Activated naive CD8-positive, alpha-beta T cell treated with anti-CD3 and anti-CD28 coated beads, Interleukin-2, amount 50 U/mL, for 16 hours (primary cell): ENCODE measurements at places on chromosomes 16 and 17.
A peak's percentile ranks its signal among the peaks of the same experiment; 100 is the strongest.

DNA sequence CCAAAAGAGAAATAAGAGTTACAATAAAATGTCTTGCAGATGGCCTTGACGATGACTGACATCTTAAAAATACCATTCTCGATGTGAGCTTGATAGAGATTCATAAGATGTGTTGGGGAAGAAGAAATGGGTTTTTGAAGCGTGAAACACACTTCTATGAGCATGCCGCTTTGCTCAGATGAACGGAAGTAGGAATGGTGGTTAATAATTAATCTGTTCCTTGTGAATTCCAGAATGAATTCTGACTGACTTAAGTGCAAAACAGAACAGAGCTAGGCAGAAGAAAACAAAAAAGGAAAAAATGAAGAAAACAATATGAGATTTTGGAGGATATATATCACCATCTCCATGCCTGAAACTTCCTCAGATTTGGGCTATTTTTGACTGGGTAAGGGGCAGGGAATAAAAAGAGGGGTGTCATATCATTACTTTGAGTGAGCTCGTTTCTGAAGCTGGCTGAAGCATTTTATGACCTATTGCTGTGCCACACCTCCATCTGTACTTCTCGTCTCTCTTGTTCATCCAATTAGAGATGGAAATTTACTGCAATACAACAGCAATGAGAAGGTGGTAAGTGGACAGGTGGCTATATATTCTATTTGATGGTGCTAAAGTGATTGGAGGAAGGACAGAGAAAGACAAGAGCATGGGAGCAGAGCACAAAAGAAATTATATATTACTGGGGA, 1152.0 kb upstream of the CDH8 start:
- DNase-seq: no peak

DNA sequence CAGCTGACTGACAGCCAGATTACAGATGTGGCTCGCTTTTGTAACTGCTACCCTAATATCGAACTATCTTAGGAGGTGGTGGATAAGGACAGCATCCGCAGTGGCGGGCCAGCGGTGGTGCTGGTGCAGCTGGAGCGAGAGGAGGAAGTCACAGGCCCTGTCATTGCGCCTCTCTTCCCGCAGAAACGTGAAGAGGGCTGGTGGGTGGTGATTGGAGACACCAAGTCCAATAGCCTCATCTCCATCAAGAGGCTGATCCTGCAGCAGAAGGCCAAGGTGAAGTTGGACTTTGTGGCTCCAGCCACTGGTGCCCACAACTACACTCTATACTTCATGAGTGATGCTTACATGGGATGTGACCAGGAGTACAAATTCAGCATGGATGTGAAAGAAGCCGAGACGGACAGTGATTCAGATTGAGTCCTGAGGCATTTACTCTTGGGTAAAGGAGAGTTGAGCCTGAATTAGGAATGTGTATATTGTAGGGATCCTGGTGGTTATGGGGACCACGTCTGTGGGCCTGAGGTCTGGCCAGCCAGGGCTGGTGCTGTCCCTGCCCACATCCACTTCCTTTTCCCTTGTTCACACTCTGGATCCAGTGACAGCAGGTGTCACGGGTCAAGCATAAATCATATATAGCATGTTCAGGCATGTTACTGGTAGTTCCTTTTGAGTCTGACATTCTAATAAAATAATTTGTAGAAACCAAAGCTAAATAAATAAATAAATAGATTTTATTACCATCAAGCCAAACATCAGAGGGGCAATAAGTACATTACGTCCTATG, 89.0 kb upstream of the SMURF2 start:
- no peak for DNase-seq

- DNase-seq: peak; percentile 4
These were observed 65.2 kb downstream of the ARSG start for GRCh38 chr17:68356520-68356919.

DNA sequence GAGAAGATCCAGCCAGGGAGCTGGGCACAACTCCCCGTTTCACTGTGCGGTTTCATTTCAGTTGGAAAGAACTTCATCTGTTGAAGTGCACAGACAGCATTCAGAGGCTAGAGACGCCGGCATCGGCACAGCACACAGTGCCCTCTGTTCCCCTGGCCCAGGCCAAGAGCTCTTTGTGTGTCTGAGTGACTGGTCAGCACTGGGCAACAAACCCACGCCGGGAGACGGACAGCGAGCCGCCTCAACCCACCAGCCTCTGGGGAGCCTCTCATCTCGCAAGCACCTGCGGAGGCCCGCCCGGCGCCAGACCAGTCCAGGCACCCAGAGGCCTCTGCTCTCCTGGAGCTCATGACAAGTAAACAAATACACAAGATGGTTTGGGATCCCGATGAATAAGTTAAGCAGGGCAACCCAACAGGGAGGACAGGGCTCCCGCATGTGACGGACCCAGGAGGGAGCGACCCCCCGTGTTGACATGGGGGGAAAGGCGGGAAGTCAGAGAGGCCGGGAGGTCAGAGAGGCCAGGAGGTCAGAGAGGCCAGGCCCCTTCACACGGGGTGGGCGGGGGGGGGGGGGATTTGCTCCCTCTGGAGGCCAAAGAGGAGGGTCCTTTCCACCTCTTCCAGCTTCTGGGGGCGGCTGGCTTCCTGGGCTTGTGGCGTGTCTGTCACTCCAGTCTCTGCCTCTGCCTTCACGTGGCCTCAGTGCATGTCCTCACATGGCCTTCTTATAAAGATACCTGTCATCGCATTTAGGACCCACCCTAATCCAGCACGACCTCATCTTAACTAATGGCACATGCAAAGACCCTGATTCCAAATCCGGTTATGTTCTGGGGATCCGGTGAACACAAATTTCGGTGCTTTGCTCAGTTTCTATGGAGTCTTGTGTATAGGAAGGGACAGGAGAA, 25.8 kb upstream of the KLHDC4 start:
- DNase-seq: no peak

DNA sequence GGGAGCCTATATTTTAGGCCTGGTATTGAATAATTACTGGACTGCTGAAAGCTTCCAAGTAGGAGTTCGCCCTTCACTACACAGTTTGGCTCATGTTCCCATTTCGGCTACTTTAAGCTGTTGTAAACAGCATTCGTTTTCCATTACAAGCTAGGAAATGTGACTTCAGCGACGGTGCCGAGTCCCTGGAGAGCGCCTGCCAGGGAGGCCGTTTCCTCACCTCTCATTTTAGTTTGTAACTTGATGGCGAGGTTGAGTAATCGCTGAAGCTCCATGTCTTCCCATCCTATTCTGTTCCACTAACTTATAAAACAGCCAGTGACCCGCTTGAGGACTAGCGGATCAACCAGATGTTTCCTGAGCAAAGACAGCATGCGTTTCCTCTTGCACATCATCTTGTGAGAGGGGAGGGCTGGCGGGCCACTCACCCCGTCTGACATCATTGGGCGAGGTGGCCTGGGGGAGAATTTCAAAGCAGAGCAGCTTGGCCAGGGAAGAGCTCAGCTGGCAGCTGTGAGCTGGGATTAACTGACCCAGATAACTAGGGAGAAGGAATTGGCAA, 32.9 kb downstream of the PCTP start:
- DNase-seq: no peak

DNA sequence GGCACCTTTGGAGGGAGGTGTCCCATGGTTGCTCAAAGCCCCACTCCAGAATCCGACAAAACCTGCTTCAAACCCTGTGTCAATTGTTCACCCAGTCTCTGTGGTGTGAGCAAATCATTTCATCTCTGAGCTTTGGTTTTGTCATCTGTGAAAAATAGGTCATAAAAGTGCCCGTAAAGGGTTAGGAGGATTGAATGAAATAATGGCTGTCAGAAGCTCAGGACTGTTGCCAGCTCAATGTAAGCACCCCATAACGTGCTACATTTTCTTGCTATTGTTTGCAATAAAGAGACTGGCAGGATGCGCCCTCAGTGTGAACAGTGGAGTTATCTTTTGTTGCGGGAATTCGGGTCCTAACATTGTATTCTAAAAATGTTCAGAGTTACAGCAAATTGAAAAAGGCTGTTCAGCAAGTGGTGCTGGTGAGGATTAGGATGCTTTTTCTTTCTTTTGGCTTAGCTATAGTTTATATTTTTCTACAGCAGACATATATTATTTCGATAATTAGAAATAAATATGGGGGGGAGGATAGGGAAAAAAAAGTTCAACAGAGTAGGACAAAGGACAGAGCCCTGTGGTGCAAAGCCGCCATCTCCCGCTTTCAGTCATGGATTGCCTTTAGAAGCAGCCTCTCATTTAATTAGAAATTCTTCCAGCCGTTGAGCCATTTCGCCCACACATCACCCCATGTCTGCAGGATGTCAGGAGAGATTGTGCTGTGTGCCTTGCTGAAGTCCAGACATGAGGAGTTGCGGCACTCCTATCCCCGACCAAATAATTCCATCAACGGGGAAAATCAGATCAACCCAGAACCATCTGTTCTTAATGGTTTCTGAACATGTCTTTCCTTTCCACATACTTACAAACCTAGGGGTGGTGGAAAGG, 20.9 kb upstream of the PYY start:
- DNase-seq: no peak

DNA sequence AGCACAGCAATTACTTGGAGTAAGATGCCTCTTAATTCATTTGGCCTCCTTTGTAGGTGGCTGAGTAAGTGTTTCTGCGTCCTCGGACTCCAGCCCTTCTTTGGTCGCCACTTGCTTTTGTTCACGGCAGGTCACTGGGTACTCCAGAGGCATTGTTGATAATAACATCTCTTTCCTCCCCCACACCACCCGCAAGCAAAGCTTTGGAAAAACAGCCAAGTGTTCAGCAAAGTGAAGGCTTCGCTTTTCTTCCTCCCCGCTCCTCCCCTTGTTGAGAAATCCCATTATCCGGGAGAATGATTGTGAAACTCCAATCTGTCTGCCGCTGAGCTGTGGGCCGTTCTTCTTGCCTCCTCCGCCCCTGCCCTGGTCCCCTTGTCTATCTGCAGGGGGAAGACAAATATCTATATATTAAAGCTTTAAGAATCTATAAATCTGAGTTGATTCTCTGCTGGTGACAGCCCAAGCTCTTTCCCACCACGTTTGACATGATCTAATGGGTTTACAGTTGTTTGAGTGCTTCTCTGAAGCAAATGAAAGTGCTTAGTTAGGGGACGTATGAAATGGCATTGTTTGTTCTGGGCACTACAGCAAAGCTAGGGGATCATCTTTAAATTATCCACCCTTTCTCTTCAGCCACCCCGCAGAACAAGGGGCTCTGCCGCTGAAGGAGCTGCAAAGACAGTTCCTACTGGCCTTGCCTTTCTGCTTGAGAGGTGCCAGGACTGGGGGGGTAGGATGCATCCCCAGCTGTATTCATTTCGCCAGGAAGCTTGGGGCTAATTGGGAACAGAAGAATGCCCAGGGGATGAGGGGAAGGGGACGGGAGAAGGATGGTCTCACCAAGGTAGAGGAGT, 167.1 kb downstream of the CCDC182 start:
- no peak for DNase-seq

GRCh38 chr16:81668243-81669097, 110.6 kb upstream of the PLCG2 start:
- no peak for DNase-seq

DNA sequence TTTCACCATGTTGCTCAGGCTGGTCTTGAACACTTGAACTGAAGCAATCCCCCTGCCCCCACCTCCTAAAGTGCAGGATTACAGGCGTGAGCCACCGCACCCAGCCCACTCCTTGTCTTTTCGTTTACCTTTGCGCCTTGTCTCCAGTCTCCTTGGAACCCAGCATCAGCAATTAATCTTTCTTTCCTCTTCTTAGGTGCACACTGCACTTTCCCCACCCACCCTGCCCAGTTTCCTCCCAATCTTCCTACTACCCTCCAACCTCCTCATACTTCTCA, 1.5 kb upstream of the CLDN7 start:
- DNase-seq: no peak

DNA sequence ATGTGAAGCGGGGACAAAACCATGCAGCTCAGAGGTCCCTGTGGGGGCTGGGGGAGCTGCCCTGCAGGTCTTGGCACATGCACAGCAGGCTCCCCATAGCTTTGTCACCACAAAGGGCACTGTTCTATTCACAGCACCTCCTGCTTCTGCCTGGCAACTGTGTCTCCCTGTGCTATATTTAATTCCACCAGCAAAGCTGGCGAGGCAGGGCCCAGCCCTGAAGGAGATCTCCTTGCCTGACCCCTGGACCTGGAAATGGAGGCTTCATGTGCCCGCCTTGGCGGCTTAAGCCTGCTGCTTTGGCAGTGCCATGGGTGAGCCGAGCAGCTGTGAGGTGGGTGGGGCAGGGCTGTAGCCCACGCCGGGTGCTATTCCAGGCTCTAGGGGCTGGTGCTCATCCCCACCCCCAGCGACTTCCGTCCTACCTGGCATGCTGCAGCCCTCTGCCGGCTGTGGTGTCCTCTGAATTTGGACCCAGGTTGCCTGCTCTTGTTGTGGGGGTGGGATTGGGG, 6.8 kb downstream of the LDHD start:
- DNase-seq: no peak

- DNase-seq: no peak
These were observed at the start of gene ASPA for GRCh38 chr17:3475812-3476610. TSS of gene ASPA (plus strand) at chr17:3475997. CDS start at chr17:3476160, 163 bp downstream.

GRCh38 chr16:85586380-85587104, 26.6 kb upstream of the GSE1 start:
- DNase-seq: no peak

DNA sequence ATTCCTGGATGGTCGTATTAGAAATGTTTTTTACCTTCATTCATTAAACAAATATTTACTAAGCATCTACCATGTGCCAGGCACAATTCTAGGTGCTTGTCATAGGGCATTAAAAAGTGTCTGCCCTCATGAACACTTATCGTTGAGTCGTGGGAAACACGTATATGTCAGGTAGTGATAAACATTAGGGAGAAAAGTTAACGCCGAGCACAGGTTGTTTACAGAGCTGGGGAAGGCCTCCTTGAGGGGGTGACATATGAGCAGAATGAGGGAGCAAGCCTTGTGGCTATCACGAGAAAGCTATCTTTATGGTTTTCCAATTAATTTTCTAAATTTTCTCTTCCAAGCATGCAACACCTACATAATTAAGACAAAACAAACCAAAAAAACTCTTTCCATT, 985 bp upstream of the ZNF213 start:
- DNase-seq: no peak

GRCh38 chr17:74117999-74118421, 85.5 kb upstream of the RPL38 start:
- no peak for DNase-seq

DNA sequence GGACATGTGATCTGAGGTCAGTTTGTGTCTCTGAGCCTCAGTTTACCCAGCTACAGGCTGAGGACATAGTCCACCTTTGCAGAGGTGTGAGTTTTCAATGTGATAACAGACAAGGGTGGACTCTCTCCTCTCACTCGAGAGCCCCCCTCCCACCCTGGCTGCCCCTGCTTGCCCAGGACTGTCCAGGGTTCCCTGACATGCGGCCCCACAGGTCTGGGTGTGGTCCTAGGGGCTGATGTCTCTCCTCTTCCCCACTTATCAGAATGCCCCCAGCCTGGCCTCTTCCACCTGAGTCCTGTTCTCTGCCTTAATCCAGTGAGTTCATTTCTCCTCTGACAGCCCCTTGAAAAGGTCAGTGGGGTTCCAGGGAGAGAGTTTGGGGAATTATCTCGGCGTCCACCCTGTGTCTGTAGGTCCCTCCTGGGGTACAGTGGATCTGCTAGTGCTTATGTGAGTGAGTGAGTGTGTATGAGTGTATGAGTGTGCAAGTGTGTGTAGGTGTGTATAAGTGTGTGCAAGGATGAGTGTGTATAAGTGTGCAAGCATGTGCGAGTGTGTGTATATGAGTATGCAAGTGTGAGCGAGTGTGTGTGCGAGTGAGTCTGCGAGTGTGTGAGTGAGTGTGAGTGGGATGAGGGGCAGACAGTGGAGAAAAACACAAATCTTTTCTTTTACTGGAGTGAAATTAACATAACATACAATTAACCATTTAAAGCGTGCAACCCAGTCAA, 175.0 kb downstream of the IRF8 start:
- no peak for DNase-seq

GRCh38 chr16:12819126-12820117, 15.7 kb upstream of the CPPED1 start:
- peak; percentile 58 for DNase-seq

GRCh38 chr16:10871157-10871991, 5.6 kb upstream of the CIITA start:
- no peak for DNase-seq
